ENCODE measurements at places on chromosomes 7 and 10.
A peak's percentile ranks its signal among the peaks of the same experiment; 100 is the strongest.

DNA sequence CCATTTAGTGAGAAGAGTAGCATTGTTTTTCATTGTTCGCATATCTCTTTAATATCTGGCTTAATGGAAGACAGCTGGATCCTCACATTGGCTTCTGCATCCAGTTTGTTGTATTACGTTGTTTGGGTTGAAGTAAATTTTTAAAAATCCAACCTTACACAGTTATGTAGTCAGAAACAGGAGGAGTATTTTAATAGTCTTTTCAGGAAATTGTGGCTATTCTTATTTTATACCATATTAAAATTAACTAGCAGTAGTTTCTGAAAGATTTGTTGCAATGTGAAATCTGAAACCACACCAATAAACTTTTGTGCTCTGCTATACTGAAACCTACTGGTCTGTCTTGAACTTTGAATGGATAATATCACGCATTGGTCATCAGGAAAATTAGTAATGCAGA, 27.9 kb downstream of the MYPN start:
- DNase-seq = no peak

GRCh38 chr10:72318418-72319262, 36.1 kb downstream of the DNAJB12 start:
- DNase-seq = no peak

GRCh38 chr7:106372126-106372525, 87.3 kb upstream of the NAMPT start:
- no peak for DNase-seq

DNA sequence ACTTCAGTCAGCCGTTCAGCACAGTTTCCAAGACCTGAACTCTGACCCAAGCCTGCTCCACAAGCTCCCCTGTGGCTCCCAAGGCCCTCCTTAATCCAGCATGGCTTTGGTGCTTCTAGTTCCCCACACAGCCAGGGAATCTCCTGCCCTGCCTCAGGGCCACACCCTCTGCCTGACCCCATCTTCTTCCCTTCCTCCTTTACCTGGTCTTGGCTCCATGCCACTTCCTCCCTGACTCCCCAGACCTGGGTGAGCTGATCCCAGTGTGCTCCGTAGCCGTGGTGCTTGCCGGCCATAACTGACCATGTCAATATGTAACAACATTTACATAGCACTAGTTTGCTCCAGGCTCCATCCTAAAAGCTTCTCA, 20.0 kb downstream of the TMEM273 start:
- DNase-seq = no peak

- DNase-seq = no peak
Measured at GRCh38 chr7:151721694-151722093, 155.2 kb downstream of the PRKAG2 start.

DNA sequence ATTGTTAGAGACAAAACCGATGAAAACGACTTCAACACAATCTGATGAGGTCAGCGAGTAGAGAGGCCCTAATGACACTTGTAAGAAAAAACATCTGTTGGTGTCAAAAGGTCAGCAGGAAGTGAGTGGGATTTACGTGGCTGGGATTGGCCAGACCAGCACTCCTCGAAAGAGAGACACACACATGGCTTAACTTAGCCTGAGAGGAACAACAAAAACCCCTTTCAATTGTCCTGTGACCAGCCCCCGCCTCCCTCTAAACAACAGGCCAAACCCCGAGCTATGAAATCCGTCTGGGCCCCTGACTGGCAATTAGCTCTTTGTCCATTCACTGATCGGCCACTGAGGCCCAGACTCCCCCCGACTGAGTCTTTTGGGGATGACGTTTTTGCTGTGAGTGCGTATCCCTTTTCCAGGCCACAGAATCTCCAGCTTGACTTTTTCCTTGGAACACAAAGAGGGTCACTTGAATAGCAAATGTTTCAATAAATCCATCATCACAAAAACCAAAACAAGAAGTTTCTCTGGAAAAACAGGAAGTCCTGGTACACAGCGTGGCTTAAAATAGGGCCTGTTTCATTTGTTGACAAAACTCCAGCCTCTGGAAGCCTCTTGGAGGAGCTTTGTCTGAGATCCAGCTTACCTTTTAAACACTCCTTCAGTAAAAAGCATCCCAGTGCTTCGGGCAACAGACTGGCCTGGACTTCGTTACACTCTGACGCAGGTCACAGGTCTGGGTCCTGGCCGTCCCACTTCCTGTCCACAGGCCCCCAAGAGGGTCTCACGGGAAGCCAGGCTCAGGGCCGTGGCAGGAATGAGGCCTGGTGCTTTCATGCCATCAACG, 103.0 kb downstream of the CTBP2 start:
- peak; percentile 92 for DNase-seq

GRCh38 chr7:42224391-42225003, 12.5 kb downstream of the GLI3 start:
- DNase-seq = no peak

- peak; percentile 73 for DNase-seq
Measured at GRCh38 chr10:73586583-73586984, 4.6 kb downstream of the USP54 start.

DNA sequence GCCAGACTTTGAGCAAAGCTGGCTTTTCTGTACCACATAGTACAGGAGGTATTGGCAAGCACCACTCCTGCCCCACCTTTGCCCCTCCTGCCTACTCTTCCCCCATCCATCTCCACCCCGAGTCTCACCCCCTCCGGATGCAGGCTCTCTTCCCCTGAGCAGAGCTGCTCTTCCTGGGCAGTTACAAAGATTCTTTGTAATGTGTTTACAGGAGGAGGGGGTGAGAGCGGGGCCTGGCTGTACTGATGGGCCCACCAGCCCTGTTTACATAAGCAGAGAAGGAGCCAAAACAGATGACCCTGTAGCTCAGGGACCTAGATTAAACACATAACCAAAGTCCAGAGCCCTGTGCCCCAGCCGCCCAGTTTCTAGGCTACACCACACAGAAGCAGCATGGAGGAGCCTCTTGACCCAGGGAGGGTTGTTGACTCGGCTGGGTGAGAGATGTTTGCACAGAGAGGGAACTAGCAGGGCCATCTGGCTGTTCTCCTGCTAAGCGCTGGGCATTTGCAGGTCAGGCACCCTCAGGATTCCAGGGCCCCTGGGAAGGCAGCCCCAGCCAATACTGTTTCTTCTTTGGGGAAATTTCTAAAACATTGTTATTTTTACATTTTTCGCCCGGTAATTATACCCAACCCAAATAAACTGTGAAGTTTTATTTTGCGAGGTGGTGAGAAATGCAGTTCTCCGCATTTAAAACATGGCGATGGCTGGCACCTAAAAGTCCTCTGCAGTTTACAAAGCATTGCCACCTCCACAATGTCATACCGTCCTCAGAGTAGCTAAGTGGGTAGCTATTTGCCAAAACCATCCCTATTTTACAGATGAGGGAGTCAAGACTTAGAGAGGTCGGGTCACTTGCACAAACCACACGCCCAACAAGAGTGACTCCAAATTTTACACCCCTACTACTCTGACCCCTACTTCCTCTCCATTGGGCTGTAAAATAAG, 11.4 kb upstream of the ZKSCAN1 start:
- DNase-seq = no peak

DNA sequence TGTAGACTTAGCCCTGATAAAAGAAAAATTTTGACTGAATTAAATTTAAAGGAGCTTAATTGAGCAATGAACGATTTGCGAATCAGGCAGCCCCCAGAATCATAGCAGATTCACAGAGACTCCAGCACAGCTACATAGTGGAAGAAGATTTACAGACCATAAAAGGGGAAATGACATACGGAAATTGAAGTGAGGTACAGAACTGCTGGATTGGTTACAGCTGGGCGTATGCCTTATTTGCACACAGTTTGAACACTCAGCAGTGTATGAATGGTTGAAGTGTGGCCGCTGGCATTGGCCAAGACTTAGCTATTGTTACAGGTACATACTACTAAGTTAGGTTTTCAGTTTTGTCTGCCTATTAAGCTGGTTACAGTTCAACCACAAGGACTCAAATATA, 433.5 kb upstream of the CELF2 start:
- DNase-seq = no peak

DNA sequence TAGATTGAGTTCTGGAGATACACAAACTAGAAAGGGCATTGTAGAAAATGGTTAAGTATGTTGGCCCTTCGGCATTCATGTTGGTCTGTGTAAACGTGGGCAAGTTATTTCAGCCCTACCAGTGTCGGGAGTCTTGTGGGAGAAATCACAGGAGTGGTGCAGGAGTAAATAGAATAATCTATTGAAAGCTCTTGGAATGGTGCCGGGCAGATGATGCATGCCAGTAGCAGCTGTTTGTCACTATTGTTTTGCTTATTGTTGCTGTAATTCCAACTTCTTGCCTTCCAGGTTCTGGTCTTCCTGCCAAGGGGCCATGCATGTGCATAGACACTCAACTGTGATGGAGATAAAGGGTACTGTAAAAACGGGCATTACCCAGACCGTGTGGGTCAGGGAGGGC, 259.4 kb downstream of the CAMK1D start:
- no peak for DNase-seq

- DNase-seq = no peak
Measured at GRCh38 chr7:142933624-142934023, at the start of gene TRPV5. TSS of gene TRPV5 (minus strand) at chr7:142933746. CDS start at chr7:142933459, 287 bp downstream.

DNA sequence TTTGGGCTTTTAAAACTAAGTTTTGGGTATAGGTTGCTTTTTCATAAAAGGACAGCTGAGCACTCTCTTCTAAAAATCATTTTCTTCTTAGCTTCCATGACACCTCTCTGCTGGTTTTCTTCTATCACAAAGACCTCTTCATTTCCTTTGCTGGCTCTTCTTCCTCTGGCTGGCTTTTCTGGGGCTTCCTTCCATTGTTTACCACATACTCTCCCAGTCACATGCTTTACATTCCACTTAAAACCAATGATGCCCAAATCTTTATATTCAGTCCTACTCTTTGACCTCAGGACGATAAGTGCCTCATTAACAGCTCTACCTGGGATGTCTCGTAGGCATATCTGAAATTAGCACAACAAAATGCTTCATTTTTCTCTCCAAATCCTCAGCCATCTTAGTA, 26.8 kb downstream of the FAM133B start:
- no peak for DNase-seq

GRCh38 chr7:26664735-26665416, 199.5 kb downstream of the SKAP2 start:
- no peak for DNase-seq

- DNase-seq = no peak
Measured at GRCh38 chr10:127302343-127302742, 106.0 kb upstream of the INSYN2A start.

GRCh38 chr7:32153006-32153405, 82.8 kb upstream of the PDE1C start:
- DNase-seq = no peak

DNA sequence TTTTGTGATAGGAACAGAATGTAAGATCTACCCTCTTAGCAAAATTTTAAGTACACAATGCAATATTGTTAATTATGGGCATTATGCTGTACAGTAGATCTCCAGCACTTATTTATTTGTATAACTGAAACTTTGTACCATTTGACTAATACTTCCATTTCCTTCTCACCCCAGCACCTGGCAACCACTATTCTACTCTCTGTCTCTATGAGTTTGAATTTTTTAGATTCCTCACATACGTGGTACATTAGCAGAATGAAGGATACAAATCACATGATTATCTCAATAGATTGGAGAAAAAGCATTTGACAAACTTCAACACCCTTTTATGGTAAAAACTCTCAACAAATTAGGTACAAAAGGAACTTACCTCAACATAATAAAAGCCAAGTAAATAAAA, 90.3 kb upstream of the DLX6 start:
- DNase-seq = no peak

GRCh38 chr10:3293581-3294431, 121.2 kb upstream of the PITRM1 start:
- DNase-seq = no peak

DNA sequence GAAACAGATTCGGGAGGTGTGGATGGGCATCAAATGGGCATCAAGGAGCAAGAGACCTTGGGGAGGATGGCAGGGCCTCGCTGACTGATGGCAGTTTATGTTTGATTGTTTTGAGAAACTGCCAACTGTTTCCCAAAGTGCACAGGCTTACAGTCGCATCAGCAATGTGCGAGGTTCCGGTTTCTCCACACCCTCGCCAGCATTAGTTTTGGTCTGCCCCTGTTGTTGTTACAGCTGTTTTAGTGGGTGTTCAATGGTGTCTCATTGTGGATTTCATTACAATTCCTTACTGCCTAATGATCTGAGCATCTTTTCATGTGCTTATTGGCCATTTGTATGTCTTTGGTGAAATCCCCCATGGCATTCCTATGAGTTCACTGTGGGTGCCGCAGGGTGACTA, 24.4 kb downstream of the AKR1E2 start:
- DNase-seq = no peak

- no peak for DNase-seq
Measured at GRCh38 chr7:156612930-156613329, 27.6 kb upstream of the RNF32 start.

DNA sequence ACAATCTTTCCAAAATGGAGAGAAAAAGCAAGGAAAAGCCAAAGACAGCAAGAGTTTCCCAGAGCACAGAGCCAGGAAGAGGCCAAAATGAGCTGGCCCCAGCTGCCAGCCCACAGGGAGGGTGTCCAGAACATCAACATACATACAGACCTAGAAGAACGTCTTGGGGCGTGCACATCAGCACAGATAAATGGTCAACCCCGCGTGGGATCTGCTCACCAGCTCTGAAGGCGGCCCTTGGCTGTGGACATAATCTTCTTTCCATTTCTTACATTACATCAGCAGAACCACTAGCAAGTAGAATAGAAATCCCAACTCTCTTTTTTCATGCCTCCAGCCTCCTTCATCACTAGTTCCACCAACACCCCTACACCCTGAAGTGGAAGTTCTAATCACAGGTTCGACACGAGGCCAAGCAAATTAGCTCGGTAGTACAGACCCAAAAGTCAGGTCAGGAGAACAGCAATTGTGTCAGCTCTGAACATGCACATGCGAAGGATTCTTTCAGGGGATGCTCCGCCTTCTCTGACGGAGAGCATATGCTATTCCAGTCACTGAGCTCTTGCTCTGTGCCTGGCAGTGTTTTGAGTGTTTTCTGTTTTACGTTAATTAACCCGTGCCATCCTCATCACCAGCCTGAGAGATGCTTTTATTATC, 16.4 kb downstream of the SH3PXD2A start:
- DNase-seq = no peak

DNA sequence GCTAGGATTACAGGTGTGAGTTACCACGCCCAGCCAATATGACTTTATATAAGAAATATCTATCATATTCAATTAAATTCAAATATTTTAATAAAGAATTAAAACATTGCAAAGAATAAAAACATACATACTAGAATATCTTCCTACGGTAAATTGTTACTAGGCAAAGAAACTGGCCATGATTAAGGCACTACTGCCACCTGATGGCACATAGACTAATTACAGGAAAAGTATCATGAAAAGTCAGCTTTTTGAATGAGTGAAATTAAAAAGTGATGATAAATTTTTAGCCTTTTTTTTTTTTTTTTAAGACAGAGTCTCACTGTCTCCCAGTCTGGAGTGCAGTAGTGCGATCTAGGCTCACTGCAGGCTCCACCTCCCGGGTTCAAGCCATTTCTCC, 30.9 kb downstream of the MRPS33 start:
- no peak for DNase-seq

Measured in ascending aorta (tissue), 2 donors.